Stimulated activated CD8-positive, alpha-beta memory T cell treated with anti-CD3 and anti-CD28 coated beads, Interleukin-4, amount 100 ng/mL, for 1 hour (primary cell): ENCODE measurements at places on chromosomes 3 and 15.

DNA sequence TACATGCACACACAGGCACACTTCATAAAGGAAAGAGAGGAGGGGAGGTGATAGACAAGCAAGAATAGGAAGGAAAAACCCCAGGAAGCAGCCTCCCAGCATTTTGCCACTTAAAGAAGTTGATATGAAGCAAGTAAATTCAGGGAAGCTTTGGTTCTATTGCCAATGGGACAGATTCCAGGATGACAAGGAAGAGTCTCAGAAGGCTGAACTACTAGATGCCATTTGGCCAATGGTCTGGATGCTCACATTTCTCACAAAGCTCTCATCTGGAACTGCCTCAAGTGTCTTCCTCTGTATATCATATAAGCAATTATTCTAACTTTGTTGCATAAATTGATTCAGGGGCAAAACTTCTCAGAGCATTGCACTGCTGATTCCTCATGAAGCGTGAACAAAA lies 78.8 kb upstream of the STRIT1 start:
- no peak for DNase-seq

DNA sequence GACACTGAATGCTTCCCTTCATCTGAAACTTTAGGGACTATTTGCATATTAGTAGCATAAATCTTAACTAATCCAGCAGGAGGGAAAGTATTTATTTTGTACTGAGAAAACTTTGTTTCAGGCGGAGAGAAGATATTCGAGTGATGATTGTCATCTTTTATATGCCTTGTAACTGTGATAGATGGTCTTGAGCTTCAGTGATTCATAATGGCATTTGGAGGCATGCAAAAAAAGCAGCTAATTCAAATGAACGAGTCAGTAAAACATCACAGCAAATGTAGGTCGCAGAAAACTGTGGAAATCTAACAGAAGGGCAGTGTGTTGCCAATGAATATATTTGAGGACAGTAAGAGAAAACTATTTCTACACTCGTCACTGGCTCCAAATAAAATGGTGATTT lies 643.7 kb upstream of the NAALADL2 start:
- DNase-seq = no peak

DNA sequence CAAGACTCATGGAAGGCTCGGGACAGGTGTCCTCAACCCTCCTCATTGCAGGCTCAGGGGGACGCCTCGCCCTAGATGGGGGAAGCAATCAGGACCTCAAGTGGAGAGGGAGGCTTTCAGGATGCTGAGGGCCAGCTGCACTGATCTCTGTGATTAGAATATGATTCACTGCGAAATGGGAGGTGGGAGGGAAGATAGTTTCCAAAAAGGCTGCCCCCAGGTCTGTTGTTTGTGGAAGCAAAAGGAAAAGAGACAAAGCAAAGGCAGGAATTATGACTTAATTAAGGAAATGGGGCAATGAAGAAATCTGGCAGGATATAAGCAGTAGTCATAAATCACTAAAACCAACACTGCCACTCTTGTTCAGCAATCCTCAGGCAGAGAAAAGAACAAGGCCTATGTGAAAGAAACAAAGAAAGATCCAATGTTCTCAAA lies 85.6 kb upstream of the ABHD17C start:
- no peak for DNase-seq

GRCh38 chr15:70045045-70045444 lies 52.7 kb downstream of the TLE3 start:
- no peak for DNase-seq
